ENCODE measurements at places on chromosomes 12 and 14.

GRCh38 chr12:24929953-24930352, 18.9 kb downstream of the BCAT1 start:
- no peak for DNase-seq

DNA sequence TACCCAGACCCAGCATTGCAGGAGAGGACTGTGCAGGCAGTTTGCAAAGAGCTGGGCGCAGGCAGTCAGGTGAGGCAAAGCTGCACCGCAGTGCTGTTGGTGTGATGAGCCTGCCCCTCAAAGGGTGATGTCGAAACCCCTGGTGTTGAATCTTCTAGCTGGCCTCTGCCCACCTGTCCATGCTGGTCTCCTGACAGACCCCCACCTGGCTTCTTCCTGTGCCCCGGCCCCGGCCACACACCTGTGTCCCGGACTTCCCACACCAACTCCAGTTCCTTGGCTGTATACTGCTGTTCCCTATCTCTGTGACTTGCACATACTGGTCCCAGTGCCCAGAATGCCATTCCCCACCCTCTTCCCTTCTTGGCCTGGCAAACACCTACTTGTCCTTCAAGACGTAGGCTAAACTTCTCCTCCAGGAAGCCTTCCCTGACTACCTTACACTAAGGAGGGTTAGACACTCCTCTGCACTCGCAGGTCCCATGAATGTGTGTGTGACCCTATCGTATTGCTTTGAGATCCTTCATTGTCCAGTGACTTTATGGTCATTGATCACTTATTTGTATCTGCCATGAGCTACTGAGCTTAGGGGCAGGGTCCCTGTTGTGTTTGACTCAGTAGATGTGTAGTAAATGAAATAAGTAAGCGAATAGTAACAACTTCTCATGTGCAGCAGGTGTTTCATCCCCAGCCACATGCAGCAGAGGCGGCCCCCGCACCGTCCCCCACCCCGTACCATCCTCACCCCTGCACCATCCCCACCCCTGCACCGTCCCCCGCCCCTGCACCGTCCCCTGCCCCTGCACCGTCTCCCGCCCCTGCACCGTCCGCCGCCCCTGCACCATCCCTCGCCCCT, 37.4 kb downstream of the ESRRB start:
- no peak for DNase-seq

GRCh38 chr12:41917181-41917580, 227.5 kb downstream of the GXYLT1 start:
- no peak for DNase-seq

- no peak for DNase-seq
These were observed at the start of gene FIGNL2 for GRCh38 chr12:51848326-51848727. TSS of gene FIGNL2 (minus strand) at chr12:51848718. CDS start at chr12:51822413, 26,305 bp downstream.

DNA sequence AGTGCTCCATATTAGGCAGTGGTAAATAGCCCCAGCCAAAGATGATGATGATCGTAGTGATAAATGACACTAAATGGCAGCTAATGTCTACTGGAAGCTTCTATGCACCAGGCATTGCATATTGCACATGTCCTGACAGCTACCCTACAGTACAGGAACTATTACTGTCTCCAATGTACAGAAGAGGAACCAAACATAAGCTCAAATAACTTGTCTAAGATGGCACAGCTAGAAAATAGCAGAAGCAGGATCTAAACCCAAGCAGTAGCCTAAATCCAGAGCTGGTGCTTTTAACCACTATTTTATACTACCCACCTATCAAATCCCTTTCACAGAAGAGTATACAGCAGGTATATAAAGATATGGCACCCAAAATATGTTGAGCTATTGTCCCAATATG, 28.9 kb downstream of the ESR2 start:
- no peak for DNase-seq

All from HCEC 1CT (cell line).